ENCODE measurements at places on chromosomes 7 and 10.

DNA sequence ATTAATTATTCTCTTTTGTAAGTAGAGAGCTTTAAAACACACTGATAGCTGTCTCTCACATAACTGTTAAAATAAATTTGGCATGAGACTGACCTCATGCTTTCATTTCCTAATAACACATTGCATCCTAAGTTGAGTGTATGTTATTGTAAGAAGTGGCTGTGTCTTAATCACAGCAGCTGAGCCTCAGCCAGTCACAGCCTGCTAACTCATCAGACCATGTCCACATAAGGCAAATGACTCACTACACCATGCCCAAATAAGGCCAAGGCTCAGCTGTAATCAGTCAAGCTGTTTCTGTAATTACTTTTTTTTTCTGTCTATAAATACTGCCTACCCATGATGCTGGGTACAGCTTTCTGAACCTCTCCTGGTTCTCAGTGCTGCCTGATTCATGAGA is 860.9 kb downstream of the XPNPEP1 start:
- no peak for DNase-seq

- no peak for DNase-seq
These were observed 4.0 kb downstream of the HOXA5 start for GRCh38 chr7:27139334-27140125.

GRCh38 chr10:133339708-133340380 is 3.1 kb upstream of the CALY start:
- DNase-seq: no peak

DNA sequence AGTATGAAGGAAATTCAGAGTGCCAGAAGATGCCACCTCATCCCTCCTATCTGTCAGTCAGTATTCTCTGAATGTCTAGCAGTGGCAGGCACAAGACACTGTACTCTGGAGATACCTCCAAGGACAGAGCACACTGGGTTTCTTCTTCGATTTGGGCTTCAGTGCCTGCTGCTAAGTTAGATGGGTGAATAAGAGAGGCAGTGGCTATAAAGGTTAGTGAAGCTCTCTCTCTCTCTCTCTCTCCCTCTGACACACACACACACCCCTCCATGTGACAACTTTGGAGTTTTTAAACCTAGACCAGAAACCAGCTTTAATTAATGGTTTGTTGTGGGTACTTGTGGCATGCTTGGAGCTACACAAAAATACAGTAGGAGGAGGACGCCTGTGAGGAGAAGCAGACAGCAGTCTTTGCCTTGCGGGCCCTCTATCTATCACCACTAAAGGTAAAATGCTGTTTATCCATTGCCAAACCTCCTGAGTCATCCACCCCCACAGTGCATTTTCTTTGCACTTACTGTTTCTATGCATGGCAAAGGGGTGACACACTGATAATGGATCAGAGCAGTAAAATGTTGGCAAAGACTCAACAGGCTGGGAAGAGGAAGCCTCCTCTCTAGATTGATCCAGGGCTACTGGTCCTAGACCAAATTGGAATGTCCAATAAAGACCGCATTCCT is 102.5 kb downstream of the TRIL start:
- no peak for DNase-seq

DNA sequence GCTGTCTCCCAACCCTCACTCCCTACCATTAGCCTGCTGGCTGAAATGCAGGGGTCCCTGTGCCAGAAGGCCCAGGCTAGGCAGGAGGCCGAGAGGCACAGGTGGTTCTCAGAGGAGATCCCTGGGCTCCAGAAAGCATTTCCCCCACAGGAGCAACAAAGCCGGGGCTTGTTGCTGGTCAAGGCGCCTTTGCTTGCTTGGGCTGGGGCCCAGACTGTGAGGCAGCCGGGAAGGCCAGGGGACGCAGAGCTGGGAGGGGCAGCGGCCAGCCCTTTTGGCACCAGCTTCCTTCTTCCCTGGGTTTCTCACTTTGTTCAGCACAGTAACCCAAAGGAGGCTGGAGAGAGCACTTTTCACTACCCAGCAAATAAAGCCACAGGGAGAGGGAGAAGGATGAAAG is 48.6 kb downstream of the FBXW4 start:
- no peak for DNase-seq

DNA sequence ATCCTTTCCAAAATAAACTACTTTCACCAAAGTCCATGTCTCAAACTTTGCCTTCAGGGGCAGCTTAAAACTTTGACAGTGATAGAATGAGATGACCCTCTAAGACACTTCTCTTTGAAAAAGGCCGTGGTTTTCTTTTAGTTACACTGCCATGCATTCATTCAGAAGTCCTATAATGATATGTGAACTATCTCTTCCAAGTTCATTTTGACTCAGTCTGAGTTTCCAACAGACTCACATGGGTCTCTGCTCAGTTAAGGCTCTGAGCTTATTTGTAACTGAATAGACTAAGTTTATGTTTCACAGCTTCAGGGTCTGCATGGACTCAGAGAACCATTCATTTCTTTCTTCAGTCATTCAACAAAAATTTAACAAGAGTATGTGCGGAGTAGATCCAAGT is 208.9 kb upstream of the PRSS1 start:
- no peak for DNase-seq

GRCh38 chr7:118184565-118184940 is 589 bp downstream of the LSM8 start:
- DNase-seq: no peak

DNA sequence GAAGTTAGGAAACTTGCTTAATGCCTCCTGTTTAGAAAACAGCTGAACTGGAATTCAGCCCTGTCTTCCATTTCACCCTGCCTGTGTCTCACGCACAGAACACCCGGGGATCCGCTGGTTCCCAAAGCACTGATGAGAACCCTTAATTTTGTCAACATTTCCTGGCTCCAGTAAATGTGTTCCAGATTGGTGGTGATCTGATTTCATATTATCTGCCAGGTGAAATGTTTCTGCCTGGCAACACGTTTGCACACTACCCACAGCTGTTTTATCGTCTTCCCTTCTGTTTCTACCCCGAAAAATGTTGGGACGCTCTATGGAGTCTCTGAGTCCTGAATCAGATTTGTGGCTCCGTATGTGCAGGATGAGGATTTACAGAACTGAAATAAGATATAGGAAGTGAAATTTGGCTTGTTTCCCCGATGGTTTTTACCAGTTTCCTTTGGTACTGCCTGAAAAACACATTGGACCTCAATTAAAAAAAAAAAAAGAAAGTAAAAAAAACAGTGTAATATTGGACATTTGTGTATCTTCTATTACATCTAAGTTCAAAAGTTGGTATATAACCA is 29.0 kb downstream of the MRC1 start:
- DNase-seq: no peak

DNA sequence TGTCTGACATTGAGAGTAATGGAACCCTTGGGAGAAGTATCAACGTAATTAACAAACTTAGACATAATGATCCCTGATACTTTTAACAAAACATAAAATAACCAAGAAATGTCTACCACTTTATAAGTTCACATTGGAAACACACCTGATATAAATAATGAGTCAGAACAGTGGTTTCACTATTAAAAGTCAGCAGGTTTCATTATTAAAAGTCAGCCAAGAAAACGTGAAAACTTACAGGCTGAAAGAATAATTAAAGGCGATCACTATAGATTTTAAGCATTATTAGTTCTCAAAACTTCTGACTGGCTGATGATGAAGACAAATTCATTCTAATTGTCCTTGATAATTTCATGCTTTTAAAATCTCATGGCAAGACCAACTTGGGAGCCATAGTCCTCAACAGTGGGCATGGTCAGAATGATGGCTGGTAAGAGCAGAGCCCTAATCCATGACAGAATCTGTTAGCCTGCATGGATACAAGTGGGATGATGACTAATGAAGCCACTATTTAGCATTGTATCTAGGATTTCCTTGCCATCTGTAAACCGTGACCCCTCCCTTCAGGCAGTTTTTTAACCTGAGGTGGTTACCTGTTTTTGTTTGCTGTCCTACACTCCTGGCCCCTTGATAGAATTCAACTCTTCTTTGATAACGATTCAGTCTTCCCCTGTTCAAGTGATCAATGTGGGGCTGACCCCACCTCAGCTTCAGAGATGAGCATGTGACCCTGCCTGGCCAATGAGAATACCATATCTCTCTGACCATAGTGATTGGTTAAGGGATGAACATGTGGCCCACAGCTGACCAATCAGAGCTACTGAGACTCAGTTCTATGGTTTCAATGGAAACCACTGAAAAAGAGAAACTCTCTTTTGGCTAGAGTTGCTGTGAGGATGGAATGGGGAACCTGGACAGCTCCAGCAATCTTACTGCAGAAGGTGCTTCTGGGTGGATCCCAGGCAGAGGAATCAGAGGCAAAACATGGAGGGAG is 151.0 kb downstream of the PLPP4 start:
- DNase-seq: no peak

DNA sequence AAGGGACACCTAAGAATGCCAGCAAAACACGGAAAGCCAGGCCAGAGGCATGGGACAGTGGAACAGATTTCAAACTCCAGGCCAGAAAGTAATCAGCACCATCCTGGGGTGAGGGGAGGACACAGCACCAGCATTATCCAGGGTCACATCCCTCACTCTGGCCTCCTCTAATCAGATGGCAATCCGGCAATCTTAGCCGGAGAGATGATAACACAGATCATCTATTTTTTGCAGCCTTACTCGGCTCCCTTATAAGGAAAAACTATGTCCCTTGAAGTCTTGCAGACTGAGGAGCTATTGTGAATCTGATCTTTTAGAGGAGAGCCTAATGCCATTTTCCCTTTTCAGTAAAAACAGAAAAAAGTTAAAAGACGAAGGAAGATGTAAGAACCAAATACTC is 16.5 kb downstream of the TRIL start:
- no peak for DNase-seq

DNA sequence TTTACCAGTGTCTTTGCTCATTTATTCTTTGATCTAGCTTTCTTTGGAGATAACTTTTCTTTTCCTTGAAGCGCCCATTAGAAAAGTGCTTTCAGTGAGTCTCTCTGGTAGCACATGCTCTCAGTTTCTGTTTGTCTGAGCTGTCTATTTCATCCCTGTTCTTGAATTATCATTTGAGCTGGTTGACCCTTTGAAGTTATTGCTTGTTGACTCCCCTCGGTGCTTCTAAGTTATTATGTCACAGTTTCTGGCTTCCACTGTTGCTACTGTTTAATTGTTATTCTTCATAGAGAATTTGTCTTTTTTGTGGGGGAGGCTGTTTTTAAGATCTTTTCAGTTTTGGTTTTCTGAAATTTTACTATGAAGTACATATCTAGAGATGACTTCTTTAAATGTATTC is 11.4 kb upstream of the PRF1 start:
- DNase-seq: no peak

DNA sequence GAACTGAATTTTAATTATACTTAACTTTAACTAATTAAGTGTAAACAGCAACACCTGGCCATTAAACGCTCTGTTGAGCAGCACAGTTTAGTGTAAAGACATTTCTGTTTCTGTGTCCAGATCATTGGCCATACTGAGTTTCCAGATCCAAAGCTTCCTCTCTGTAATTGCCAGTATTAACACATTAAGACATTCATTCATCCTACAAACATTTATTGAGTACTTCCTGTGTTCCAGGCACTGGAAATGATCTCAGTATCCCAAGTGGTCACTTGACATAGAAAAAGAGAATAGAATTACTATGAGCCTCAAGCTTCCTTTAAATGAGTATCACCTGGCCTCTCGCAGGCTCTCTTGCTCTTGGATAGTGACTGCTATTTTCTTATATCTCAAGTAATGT is 618.1 kb downstream of the SORCS3 start:
- DNase-seq: no peak

GRCh38 chr10:31028081-31028480 is 3.6 kb downstream of the ZNF438 start:
- DNase-seq: no peak

GRCh38 chr10:107576746-107577145 is 412.2 kb upstream of the SORCS1 start:
- DNase-seq: no peak

DNA sequence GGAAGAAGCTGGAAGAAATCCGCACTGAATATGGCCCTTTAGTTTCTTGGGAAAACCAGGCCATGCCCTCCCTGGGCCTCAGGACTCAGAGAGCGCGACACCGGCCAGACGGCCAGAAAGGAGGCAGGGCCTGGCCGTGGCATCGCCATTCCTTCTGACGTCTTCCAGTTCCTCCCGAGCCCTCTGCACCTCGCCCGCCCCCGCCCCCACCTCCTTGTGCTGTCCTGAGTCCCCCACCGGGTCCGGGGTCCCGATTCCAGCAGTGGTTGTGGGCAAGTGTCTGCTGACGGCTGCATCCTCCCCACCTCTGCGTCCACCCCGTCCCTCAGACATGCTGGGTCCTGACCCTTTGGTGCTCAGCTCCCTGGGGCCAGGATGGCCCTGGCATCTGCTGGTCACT is 312.1 kb upstream of the SHH start:
- no peak for DNase-seq

GRCh38 chr10:119191881-119192280 is 13.3 kb upstream of the PRDX3 start:
- DNase-seq: no peak

DNA sequence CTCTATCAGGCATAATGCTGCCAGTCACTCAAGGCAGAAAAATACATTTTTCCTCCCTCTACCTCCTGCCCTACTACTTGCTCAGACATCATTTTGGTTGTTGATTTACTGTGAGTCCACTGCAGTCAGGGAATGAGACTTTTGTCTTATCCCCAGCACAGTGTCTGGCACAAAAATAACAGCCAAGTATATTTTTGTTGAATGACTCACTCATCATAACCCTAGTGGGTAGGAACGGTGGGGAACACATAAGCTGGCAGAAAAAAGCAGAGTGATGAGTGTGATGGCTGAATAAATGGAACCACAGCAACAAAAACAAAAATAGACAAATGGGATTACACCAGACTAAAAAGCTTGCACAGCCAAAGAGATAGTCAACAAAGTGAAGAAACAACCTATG is 65.8 kb upstream of the LAMB4 start:
- DNase-seq: no peak

GRCh38 chr10:8513155-8514147 is 459.0 kb downstream of the GATA3 start:
- DNase-seq: no peak

GRCh38 chr10:33365301-33365700 is 30.8 kb upstream of the NRP1 start:
- DNase-seq: no peak

DNA sequence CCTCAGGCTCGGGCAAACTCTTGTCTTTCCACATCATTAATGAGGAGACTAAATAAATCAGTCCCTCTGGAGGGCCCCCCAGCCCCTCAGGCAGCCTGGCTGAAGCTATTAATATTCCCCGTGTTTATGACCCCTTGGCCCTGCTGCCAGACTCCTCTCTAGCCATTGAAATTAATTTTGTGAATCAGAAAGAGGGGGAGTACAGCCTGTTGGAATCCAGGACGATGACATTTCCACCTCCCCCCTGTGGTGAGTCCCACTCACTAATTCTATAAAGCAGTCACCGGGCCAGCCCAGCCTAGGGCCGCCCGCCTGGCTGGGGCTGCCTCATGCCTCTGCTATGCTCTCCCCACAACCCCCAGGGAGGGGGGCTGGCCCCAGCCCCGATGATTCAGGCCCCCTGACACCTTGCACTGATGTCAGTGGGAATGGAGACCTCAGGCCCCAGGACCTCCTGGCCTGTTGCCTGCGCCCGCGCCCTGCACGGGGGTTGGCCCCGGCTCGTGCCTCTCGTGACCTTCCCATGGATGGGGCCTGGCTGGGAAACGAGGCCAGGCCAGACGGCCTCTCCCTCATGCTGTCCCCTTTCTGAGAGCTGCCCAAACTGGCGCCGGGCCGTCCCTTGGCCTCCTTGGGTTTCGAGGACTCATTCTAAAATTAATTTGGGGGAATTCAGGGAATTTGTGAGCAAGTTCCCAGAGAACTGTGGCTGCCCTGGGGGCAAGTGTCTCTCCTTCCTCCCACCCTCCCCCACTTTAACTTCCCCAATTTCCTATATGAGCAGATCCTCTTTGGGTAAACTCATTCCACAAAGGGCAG is 34.0 kb downstream of the TMEM270 start:
- DNase-seq: no peak

- DNase-seq: no peak
These were observed 25.6 kb upstream of the TMEM26 start for GRCh38 chr10:61478621-61479312.

Data from GM19239 (cell line).